Cardiac muscle cell (in vitro differentiated cells and primary cell): ENCODE measurements at places on chromosomes 12 and 14. TPM values are rescaled to one million over a fixed set of nuclear protein-coding genes. Genes with fewer than 3 reads are reported as not detected.
A peak's percentile ranks its signal among the peaks of the same experiment; 100 is the strongest.

Gene SALL2
- 56.8 and 74.6 TPM in 2 replicates for total RNA-seq

Gene GNG2
- total RNA-seq: 3.3 and 3.6 TPM in 2 replicates

Gene PTGR2
- total RNA-seq: 9.5 and 16.4 TPM in 2 replicates

DNA sequence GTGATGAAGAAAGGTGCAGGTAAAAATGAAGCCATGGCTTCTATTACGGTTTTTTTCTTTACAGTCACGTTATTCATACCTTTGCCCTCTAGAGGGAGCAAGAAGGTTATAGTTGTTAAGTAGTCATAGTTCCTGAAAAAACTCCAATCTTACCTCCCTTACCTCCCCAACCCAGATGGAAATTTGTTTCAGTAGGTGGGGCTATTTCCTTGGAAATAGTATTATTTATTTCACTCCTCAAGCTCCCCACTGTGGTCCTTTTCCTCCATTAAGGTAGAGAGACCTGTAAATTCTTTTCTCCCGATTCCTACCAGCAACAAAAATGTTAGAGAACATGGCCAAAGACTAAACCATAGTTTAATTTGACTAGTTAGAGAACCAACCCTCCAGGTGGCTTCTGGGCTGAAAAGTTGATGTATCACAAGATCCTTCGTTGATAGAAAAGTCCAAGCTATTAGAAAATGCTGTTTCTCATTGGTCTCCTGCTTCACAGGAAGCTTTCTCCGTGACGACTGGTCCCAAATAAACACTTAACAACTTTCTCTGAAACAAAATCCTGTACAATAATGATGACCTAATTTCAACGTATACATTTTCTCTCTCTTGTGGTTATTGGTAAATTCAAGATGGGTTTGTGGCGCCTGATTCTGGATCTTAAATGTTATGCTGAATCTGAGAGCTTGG, 43.5 kb downstream of the TMX1 start:
- peak; percentile 93 for DNase-seq

GRCh38 chr12:95351748-95352147, 122.2 kb upstream of the METAP2 start:
- peak; percentile 26 for DNase-seq

DNA sequence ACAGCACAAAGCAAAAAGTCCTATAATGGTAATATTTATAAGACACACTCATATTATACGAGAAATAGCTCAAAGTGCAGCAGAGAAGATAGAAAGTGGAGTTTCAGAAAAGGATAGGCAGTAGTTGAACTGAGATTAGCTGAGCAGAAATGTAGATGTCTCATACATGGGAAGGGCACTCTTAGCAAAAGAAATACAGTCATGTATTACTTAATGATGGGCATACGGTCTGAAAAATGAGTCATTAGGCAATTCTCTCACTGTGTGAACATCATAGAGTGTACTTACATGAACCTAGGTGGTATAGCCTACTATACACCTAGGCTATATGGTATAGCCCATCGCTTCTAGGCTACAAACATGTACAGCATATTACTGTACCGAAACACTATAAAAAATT, 671.3 kb downstream of the RPS29 start:
- DNase-seq: no peak

DNA sequence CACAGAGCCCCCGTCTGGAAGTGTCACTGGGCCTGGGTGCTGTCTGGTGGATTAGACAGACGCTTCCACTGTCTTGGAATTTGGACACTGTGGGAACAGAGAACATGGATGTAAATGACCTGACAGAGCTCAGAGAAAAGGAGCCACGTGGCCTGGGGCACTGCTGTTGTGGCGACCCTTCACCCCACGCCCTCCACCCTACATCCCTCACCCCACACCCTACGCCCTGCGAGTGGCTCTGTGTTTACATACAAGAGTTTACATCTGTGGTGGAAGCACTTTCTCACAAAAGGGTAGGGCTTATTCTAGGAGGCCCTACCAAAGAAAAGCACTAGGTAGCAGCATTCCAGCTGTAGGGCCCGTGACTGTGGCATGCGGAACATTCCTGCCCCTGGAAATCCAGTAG, 47.7 kb downstream of the B4GALNT3 start:
- DNase-seq: no peak

DNA sequence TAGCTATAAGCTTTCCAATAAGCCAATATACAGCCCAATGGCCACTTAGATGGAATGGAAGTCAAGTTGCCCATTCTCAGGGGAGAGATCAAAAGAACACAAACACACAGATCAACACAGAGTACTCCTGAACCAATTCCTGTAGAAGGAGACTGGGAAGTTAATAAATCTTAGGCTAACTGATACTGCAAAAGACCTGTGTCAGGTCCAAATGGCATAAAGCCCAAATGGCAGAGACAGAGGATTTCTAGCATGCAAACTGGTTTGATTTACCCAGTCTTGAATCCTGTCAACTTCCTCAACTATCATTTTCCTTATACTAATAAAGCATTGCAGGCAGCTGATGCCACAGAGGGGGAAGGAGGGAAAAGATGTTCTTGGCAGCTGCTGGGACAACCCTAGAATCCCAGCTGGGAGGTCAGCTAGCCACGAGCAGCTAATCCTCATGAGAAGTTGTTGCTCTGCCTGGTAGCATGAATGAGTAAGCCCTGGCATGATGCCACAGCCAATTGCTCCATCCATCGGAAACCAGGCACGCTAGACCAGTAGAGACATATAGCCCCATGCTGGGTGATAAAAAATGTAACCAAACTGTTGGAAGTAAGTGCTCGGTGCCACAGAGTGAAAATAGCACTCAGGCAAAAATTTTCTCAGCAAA, 26.2 kb downstream of the ANG start:
- DNase-seq: no peak
